ENCODE measurements at places on chromosomes 2 and 18.
A peak's percentile ranks its signal among the peaks of the same experiment; 100 is the strongest.

DNA sequence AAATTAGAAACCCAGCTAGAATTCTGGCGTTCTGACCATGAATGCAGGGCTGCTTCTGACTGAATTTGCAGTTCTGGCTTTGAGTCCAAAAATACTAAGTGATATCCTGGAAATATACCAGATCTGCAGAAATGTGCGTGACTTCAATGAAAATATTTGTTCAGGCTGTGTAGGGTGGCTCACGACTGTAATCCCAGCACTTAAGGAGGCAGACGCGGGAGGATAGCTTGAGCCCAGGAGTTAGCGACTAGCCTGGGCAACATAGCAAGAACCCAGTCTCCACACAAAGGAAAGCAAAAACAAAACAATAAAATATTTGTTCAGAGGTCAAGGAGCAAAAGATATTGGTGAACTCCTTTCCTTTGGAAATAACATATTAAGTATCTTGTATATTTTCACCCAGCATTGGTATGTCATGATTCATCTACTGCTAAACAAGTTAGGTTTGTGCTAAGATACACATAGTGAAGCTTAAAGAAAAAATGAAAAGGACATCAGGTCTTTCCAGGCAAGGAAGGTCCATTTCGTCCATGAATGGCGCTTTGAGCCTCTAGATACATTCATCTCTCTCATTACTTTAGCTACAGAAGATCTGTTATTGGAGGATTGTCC is 239.2 kb downstream of the CMPK2 start:
- no peak for DNase-seq

DNA sequence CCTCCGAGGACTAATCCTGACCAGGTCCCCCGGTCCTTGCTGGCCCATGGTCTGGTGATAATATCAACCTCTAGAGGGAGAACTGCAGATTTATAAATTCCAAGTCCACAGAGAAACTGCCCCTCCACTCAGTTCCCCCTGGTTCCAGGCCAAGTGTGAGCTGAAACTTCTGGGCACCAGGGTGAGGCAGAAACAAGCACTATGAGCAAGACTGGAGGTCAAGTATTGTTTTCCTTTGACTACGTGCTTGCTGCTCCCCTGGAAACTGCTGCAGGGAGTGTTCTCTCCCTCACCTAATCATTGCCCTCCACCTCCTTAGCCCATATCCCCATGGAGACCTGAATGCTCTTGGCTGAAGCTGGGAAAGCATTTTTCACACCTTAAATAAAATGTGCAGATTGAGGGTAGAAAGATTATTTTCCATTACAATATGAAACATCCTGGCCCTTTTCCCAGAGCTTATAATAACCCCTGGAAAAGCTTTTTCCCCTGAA is 135.2 kb downstream of the RDH14 start:
- no peak for DNase-seq

GRCh38 chr2:7378591-7378990 is 461.4 kb downstream of the RNF144A start:
- DNase-seq: no peak

- DNase-seq: no peak
Measured at GRCh38 chr2:113258471-113259147, 20.1 kb downstream of the PAX8 start.

GRCh38 chr2:150781142-150781541 is 293.7 kb upstream of the RND3 start:
- DNase-seq: no peak

- no peak for DNase-seq
Measured at GRCh38 chr2:71839826-71840225, 307.8 kb downstream of the CYP26B1 start.

- no peak for DNase-seq
Measured at GRCh38 chr2:179571721-179572120, 289.7 kb downstream of the ZNF385B start.

GRCh38 chr2:10188211-10188610 is 65.7 kb downstream of the RRM2 start:
- DNase-seq: no peak

DNA sequence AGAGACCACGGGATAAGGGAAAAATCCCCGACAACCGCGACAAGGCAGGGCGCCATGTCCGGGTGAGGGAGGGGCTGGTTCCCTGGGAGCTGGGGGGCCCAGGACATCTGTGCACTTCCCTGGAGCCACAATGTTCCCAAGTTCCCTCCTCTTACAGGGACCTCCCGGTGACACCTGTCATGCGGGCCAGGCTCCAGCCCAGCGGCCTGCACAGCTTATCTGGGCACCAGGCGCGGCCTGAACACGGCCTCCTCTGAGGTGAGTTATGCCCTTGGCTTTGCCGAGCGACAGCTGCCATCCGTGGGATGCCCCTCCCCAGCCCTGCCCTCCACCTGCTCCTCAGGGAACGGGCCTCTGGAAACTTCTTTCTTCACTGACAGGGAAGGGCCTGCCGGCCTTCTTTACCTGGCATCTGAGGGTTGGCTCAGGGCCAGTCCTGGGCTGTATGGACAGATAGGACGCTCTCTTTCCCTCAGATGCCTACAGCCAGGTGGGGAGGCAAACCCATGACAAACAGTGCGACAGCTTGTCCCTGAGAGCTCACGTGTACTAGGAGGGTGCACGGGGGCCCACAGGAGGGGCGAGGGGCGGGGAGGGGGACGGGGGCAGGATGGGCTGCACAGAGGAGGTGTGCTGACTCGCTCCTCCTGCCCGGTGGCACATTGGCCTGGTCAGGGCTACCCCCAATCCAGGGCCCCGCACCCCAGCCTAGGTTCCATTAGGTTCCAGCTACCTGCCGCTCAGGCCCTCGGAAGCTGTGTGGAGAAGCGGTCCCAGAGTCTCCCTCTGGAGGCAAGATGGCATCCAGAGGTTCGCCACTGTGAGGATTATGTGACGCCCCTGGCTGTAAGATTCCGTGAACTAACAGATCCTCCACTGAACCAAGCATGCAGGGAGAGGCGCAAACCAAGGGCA is 34.9 kb upstream of the HPCAL1 start:
- peak; percentile 14 for DNase-seq

- DNase-seq: no peak
Measured at GRCh38 chr2:198411936-198412335, 607.5 kb downstream of the PLCL1 start.

GRCh38 chr2:185372188-185372587 is 366.4 kb upstream of the FSIP2 start:
- DNase-seq: no peak

GRCh38 chr18:34431042-34431441 is 206.3 kb upstream of the NOL4 start:
- DNase-seq: no peak

DNA sequence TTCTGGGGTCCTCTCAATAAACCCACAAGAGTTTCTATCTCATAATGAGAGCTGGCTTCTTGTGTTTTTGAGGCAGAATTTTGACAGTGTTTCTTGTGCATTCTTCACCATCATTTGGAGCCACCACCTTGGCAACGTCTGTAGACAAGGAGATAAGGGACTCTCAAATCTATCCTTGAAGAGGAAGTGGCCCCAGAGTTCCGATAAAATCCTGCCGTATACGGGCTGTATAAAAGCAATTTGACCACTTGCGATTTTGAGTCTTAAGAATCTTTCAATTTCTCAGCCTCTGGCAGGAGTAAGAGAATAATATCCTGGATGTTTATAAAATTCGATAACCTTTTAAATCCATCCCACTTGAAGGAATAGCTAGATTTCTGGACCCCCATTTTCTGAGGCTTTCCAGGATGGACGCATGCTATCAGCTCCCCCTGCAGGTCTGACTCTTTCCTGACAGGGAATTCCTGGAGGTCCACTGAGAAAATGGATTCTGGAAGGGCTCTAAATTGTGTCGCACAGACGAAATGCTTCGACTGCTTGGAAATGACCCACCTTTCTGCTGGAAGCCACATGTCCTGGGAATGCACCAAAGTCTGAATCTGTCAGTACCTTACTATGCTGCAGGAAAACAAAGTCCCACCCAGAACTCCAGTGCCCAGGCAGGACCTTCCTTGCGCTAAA is 54.1 kb downstream of the E2F6 start:
- peak; percentile 27 for DNase-seq

DNA sequence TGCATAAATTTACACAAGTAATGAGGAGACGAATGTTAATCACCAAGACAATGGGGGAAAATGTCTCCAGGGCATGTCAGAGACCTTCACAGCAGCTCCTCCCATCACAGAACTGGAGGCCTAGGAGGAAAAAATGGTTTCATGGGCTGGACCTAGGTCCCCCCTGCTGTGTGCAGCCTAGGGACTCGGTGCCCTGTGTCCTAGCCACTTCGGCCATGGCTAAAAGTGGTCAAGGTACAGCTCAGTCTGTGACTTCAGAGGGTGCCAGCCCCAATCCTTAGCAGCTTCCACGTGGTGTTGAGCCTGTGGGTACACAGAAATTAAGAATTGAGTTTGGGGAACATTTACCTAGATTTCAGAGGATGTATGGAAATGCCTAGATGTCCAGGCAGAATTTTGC is 152.2 kb upstream of the KCNJ3 start:
- no peak for DNase-seq

- no peak for DNase-seq
Measured at GRCh38 chr18:7892556-7892955, 325.4 kb downstream of the PTPRM start.

- peak; percentile 80 for DNase-seq
Measured at GRCh38 chr2:106841886-106842645, 43.9 kb downstream of the ST6GAL2 start.

GRCh38 chr2:13002536-13003331 is 286.0 kb downstream of the TRIB2 start:
- no peak for DNase-seq

- no peak for DNase-seq
Measured at GRCh38 chr18:56173542-56174220, 464.7 kb downstream of the TXNL1 start.

DNA sequence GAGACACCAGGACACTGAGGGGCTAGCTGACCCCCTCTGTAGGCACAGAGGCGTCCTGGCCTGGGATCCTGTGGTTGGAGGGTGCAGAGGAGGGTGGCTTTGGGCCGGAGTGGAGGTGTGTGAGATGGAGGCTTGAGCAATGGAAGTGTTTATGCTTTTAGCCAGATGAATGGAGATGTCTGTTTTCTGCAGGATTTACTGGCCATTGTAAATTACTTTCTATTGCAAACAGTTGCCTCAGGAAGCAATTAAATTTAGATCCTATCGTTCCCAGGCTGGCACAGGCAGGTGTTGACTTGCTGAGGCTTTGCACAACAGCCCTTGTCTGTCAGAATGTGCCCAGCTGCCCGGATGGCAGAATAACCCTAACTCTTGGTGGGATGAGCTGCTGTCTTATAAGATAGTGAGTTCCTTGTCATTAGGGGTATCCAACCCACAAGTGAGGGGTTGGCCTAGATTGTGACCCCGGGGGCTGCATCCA is 1.8 kb upstream of the ARID5A start:
- DNase-seq: peak; percentile 76

DNA sequence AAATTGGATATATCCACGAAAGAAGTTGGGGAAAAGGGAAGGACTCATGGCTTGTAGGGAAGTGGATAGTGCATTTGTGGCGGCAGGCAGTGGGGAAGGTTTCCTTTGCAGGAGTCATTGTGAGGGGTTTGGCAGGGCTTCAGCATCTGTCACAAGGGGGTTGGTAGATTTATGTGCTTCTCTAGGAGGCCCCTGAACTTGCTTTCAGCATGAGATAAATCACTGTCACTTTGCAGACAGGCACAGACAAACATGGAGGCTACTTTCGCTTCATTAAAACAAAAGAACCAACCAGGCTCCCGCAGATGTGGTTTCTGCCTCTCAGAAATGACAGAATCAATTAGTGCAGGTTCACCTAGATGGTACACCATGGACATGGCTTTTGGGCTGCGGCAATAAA is 340.7 kb downstream of the TGIF1 start:
- DNase-seq: no peak

DNA sequence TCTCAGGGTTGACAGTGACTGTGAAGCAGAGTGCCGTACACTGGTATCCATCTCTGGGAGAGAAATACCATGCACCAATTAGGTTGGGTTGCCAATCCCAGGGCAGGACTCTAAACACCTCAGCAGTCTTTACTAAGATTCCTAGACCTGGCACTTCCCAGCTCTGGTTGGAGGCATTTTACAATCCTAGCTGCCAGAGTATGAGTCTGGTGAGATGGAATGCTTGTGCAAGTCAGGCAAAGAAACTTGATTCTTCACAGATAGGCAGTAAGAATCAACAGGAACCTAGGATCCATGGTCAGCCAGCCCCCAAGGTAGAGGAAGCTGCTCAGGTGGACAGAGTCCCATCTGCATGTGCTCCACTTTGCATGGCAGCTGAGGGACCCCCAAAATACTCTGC is 6.0 kb upstream of the UGT1A5 start:
- no peak for DNase-seq

- DNase-seq: no peak
Measured at GRCh38 chr18:45004546-45005080, 323.9 kb downstream of the SETBP1 start.

DNA sequence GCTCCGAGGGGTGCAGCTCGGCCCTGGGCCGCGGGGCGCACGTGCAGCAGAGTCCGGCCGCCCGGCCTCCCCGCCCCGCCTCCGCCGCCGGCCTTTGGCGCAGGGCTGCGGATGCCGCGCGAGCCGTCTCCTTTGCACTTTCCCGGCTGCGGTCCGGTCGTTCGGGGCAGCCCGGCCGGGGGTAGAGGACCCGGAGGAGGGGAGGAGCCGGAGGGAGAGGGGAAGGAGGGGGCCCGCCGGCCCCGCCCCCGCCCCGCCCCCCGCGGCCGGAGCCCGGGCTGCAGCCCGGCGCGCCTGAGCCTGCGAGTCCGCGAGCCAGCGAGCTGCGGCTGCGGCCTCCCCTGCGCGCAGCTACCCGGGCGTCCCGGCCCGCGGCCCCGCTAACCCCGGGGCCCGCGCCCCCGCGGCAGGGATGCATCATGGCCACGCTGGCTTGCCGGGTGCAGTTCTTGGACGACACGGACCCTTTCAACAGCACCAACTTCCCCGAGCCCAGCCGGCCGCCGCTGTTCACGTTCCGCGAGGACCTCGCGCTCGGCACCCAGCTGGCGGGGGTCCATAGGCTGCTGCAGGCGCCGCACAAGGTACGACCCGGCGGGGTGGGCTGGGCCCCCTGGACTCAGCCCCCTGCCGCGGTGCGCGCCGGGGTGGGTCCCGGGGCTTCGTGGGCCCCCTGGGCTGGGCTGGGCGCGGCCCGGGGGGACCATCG is at the start of gene FHOD3:
Gene FHOD3 (plus strand): TSS at position 297 of the 709 bp plus-strand sequence. CDS start 123 bp downstream, at position 420.
- peak; percentile 38 for DNase-seq

DNA sequence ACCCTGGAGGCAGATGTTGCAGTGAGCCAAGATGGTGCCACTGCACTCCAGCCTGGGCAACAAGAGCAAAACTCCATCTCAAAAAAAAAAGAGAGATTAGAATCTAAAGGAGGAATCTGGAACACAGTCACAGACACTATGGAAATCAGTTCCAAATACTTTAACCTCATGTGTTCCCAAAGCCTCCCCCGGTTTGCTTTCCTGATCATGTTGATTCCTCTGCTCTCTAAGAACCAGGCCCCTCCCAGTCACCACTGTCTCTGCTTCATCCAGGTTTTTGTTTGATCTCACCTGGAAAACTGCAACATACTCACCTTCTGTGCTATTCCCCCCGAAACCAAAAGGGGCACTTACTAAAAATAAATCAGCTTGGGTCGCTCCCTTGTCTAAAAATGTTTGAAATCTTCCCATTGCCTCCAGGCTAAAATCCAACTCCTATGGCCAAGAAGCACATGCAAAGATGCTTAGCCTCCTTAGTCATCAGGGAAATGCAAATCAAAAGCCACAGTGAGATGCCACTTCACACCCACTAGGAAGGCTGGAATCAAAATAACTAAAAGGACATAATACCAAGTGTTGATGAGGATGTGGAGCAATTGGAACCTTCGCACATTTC is 6.2 kb upstream of the NEU2 start:
- no peak for DNase-seq

- no peak for DNase-seq
Measured at GRCh38 chr18:38654946-38655345, 1089.3 kb upstream of the CELF4 start.
